Right ventricle myocardium inferior (tissue), 1 donor: ENCODE measurements at places on chromosomes 4 and X. TPM values are rescaled to one million over a fixed set of nuclear protein-coding genes. Genes with fewer than 3 reads are reported as not detected.

- DNase-seq = no peak
Observed at GRCh38 chr4:38803833-38804653, 548 bp downstream of the TLR1 start.

GRCh38 chr4:88964450-88964849 is 92.5 kb downstream of the FAM13A start:
- no peak for DNase-seq

The NSG1 gene
- 8.9 TPM for total RNA-seq

The UGT2B11 gene
- not detected for total RNA-seq
